ENCODE measurements at places on chromosomes 4 and X.

DNA sequence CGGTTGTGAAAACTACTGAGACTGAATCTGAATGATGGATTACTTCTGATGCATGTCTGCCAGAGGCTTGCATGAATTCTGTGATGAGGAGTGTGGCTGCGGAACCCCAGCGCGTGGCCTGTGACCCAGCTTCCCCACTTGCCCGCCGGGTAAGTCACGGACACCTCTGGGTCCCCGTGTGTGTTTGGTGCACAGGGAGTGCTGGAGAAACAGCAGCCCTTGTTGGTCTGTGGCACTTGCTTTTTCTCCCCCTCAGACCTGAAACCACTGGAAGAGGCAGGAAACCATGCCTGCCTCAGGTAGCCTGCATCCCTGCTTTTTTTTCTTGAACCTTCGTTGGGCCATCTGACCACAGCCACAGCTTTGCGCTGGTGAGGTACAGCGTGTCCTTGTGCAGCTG lies 51.9 kb upstream of the TADA2B start:
- DNase-seq = no peak

GRCh38 chrX:121014826-121015225 lies 29.3 kb upstream of the CT47A1 start:
- DNase-seq = no peak

DNA sequence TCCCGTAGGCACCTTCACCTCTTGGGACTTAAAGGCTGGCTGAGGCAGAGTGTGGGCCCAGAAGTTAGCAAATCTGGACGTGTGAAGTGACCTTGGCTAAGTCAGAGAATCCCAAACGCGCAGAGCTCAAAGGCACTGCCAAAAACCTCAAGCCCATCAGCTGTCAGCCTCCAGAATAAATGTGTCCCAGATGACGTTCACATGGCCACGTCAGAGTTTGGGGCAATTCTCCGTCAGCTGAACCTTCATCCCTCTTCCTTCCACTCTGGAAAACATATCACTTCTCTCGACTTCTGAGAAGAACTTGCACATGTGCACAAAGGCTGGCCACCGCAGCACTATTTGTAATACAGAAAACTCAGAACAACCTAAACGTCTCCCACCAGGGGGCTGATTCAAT lies 35.7 kb upstream of the APLN start:
- no peak for DNase-seq

- peak; percentile 20 for DNase-seq
Measured at GRCh38 chr4:8403173-8403753, 37.3 kb downstream of the ACOX3 start.

GRCh38 chr4:90958256-90958895 lies 831.2 kb downstream of the CCSER1 start:
- no peak for DNase-seq

GRCh38 chrX:105302246-105302645 lies 81.8 kb upstream of the TEX13A start:
- DNase-seq = no peak

- no peak for DNase-seq
Measured at GRCh38 chr4:99285387-99285786, 5.4 kb downstream of the ADH1A start.

DNA sequence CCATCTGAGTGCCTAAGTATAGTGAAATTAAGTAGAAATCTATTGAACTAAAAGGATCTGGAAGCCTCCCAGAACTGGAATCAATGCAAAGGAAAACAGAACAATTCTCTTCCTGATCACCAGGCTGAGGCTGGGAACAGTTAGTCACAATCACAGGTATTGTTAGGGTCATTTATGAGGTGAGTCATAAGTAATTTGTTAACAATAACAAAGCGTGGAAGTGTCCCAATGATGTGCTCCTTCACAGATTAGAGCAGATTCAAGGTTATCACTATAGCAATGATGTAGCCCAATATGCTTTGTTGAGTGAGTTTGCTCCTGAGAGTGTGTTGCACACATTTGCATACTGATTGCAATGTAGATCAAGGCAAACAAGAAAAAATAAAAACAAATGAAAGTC lies 228.1 kb downstream of the ZNF674 start:
- DNase-seq = no peak

DNA sequence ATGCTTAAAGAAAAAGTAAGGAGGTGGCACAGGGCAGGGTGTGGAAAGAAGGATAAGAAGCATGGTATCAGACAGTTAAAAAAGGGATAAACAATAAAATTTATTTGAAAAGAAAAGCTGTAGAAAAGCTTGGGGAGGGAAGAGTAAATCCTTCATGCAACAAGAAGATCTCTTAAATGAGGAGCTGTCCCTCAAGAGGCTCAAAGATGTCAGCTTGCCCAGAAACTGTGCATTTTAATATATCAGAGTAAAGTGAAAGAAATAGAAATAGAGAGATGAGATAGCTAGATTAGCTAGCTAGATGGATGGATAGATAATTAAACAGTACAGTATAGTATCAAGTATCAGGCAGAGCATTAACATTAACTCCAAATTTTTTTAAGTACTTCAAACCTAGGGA lies 170.3 kb downstream of the LDB2 start:
- no peak for DNase-seq

DNA sequence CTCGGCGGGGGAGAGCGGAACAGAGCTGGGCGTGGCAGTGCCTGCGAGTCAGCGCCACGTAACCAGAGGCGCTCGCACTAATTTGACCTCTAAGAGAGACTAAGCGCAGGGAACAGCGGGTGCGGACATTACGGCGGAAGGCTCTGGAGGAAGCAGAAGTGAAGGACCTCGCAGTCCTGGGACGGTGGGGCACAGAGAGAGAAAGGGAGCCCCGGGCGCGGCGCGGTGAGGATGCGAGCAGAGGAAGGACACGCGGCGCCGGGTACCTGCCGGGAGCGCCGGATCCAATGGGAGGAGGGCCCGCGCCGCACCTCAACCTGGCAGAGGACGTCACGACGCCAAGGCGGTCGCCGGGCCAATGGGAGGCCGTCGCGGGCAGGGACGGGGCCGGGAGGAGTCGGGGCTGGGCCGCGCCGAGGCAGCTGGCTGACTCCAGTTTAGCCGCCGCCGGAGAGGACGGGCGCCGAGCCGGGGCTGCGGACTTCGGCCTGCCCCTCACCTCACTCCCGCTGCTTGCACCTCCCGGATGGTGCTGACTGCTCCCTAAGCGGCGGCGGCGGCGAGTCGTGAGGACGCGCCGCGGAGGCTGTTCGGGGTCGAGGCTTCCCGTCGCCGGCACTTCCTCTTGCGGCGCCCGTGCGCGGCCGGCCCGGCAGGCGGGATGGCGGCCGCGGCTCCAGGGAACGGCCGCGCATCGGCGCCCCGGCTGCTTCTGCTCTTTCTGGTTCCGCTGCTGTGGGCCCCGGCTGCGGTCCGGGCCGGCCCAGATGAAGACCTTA lies at the start of gene TMEM165:
Gene TMEM165 (plus strand): TSS at position 429 of the 779 bp plus-strand sequence. CDS start 233 bp downstream, at position 662.
- peak; percentile 81 for DNase-seq

GRCh38 chr4:108917255-108917654 lies 154.4 kb upstream of the ETNPPL start:
- DNase-seq = no peak

GRCh38 chr4:2934077-2934812 lies 29.0 kb downstream of the NOP14 start:
- DNase-seq = peak; percentile 57

DNA sequence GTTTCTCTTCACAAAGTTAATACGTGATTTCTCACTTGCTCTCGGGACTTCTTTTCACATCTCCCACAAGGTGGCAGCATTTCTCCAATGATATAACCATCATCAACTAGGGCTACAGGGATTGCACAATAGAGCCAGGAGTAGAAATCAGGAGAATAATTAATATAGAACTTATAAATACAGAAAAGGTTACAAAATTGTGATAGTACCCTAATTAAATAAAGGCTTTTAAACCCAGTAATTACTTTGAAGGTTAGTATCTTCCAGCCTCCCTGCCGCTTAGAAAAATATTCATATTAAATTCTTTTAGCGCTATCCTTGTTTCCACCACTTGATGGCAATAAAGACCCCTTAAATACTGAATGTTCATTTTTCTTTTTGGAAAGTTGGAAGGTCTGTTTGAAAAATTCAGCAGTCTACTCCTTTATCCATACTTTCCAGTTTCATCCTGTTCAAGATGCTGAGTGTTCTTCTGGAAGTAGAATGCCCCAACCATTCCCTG lies 65.8 kb downstream of the RASGEF1B start:
- DNase-seq = no peak

DNA sequence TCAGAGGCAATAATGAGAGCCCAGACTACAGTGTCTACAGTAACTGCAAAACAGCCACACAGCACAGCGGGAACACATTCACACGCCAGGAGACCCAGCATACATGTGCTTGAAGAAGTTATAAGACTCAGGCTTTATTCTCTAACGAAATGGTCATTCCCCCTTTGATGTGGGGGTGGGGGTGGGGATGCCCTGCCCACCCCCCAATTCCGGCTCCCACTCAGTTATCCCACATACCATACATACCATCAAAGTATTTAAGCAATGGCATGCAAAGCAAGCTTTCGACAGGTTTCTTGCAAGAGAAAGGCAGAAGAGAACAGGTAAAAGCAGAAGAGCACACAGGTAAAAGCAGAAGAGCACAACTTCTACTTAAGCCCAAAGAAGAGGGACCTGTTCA lies 3.6 kb downstream of the MECP2 start:
- no peak for DNase-seq

GRCh38 chrX:72023071-72023470 lies 108.6 kb downstream of the RTL5 start:
- no peak for DNase-seq

DNA sequence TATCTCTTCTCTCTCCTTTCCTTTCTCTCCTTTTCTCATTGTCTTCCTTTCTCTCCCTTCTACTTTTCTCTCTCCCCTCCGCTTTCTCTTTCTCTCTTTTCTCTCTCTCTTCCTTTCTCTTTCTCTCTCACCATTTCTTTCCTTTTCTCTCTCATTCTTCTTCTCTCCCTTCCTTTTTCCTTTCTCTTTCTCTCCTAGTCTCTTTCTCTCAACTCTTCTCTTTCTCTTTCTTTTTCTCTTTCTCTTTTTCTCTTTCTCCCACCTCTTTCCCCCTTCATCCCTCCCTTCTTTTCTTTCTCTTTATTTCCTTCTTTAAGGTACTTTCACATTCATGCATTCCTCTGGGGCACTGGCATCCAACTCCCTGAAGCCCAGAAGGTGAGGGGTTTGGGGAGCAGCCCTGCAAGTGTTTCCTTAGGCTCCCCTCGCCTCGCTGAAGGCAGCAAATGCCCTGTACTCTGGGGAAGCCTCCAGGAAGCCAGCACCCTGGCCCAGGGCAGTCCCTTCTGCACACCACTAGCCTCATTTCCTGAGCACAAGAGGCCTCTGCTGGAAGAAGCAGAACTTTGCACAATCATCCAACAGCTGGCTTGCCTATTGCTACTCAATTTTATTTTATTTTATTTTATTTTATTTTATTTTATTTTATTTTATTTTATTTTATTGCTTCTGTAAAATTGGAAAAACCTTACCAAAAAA lies 124.2 kb downstream of the NFKB1 start:
- peak; percentile 14 for DNase-seq

DNA sequence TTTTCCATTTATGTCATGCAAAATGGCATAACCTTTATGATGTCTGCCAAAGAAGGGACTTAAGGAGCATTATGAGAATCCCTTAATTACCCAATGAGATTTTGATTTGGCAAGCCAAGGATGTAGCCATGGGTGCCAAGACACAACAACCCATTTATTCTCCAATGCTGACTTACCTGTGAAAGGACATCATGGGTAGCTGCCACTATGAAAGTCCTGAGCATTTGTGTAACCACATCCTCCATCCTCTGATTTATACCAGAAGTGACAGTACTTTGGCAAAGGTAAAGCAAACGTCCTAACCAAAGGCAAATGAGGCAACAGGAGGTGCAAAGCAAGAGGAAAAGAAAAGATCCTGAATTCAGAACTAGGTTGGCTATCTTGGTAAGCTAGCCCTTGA lies 87.3 kb upstream of the EMCN start:
- no peak for DNase-seq

DNA sequence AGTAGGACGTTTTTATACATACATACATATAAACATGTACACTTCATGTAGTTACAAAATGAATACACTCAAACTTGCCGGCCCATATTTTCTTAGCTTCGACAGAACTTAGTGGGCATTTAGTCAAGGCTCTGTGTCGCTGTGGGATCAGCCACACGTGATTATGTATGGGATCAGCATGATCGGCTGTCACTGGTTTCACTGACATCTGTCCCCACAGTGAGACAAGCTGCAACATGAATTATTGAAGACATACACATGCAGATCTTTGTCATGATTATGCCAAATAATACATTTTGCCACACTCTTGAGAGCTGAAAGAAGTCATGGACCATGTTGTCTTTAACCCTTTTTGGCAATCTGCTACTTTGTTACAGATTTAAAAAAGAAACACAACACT lies 38.2 kb upstream of the NAA11 start:
- DNase-seq = no peak

- no peak for DNase-seq
Measured at GRCh38 chr4:121462660-121463261, 81.9 kb upstream of the QRFPR start.

GRCh38 chrX:129934461-129934860 lies 28.5 kb downstream of the UTP14A start:
- no peak for DNase-seq

- no peak for DNase-seq
Measured at GRCh38 chr4:925171-925570, 6.9 kb downstream of the GAK start.

DNA sequence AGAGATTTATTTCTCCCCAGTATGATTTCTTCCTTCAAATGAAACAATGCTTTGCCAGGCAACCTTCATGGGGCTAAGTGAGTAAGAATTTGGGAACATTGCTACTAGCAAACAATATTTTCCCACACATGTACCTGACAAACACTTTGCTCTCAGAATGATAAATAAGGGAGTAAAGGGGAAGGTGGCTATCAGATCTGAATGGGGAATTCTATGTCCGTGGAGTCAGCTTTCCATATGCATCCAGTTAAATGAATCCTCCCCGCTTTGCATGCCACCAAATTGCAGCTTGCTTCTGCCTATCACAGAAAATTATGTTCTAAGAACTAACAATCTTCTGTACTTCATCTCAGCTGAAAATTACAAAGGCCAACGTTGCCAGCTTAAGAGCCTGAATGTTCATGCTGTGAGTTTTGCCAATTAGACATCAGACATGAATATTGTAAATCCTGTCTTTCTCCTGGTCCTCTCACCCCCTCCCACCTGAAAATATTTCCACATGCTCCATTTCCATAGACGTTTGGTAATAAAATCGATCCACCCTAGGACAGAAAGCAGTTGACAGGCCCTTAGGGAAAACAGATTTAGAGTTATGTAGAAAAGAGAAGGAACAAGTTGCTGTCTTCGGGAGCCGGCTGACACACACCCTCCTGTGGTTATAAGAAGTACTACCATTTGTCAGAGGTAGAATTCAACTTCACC lies 6.3 kb downstream of the MEPE start:
- no peak for DNase-seq

Measured in effector CD8-positive, alpha-beta T cell (primary cell).